ENCODE measurements at places on chromosomes 16 and 17. TPM values are rescaled to one million over a fixed set of nuclear protein-coding genes. Genes with fewer than 3 reads are reported as not detected.

- no peak for DNase-seq
Measured at GRCh38 chr16:3192476-3193019, 4.5 kb downstream of the OR1F1 start.

GRCh38 chr17:1907909-1908698 lies 78.3 kb downstream of the RPA1 start:
- no peak for DNase-seq

DNA sequence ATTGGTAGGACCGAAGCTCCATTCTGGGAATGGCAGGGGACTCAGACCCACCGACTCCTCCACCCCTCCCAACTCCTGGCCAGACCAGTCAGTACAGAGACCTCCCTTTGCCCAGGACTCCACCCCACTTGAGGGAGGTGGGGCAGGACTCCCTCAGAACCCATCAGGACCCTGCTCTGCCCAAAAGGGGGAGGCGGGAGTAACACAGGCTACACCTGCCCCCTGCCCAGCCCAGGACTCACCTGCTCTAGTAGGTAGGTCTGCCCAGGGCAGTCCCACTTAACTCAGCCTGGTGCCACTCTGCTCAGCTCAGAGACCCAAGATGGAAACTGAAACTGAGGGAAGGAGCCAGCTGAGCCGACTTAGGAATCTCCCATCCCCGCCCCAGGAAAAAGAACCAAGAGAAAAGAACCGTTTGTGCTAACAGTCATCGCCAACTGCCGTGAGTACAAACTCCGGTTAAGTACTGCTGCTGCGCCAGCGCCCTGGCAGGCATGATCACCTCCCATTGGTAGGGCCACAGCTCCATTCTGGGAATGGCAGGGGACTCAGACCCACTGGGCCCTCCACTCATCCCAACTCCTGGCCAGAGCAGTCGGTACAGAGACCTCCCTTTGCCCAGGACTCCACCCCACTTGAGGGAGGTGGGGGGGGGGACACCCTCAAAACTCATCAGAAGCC lies 503 bp downstream of the DHX58 start:
- no peak for DNase-seq

GRCh38 chr16:69057400-69058378 lies 47.8 kb upstream of the HAS3 start:
- DNase-seq = no peak

CDH8 gene
- not detected for total RNA-seq

HIGD1B gene
- total RNA-seq = not detected

Measured in CD8-positive, alpha-beta memory T cell (primary cell).